Activated T-cell treated with anti-CD3 and anti-CD28 coated beads for 24 hours (primary cell): ENCODE measurements at places on chromosomes 16 and 17.

GRCh38 chr17:77600346-77600745 is 358.2 kb upstream of the TNRC6C start:
- no peak for DNase-seq

- no peak for DNase-seq
Observed at GRCh38 chr17:17028059-17028877, 14.0 kb upstream of the MPRIP start.

- no peak for DNase-seq
Observed at GRCh38 chr16:57620335-57621231, 7.8 kb upstream of the ADGRG1 start.

DNA sequence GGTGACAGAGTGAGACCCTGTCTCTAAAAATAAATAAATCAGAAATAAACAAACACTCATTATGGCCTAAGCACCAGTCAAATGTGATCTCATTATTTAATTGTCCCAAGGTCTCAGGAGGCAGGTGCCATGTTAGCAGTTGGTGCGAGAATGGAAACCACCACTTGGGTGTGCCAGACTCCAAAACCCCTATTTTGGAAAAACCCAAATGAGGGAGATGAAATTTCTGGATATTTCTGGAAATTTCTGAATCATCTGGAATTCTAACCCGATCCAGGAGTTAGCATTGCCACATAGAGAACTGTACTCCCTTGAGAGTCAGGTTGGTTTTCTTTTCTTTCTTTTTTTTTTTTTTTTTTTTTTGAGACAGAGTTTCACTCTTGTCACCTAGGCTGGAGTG is 264.0 kb downstream of the XYLT1 start:
- no peak for DNase-seq

- DNase-seq: no peak
Observed at GRCh38 chr17:9219631-9220397, 198.5 kb downstream of the NTN1 start.

DNA sequence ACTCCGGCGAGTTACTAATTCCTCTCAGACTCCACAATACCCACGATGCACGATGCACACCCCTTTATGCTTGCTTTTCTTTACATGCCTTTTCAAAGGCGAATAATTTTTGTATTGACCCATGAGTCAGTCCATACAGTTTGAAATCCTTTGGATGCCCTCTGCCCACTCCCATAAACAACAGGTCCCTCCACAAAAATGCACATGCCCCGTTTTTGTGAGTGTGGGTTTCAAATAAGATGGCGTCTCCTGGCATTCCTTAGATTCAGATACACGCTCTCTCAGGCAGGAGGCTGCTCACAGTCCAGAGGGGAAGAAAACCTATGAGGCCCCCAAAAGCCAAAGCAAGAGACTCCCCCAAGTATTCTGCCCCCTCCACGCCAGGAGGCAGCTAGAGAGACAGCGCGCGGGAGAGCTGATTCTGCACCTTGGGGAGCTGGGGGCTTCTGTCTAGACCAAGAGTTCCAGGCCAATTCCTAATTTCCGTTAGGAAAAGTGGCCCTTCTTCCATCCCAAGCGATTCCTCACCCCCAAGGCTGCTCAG is 19.6 kb upstream of the HOXB9 start:
- no peak for DNase-seq

GRCh38 chr17:57289613-57290012 is 33.3 kb downstream of the MSI2 start:
- DNase-seq: no peak

DNA sequence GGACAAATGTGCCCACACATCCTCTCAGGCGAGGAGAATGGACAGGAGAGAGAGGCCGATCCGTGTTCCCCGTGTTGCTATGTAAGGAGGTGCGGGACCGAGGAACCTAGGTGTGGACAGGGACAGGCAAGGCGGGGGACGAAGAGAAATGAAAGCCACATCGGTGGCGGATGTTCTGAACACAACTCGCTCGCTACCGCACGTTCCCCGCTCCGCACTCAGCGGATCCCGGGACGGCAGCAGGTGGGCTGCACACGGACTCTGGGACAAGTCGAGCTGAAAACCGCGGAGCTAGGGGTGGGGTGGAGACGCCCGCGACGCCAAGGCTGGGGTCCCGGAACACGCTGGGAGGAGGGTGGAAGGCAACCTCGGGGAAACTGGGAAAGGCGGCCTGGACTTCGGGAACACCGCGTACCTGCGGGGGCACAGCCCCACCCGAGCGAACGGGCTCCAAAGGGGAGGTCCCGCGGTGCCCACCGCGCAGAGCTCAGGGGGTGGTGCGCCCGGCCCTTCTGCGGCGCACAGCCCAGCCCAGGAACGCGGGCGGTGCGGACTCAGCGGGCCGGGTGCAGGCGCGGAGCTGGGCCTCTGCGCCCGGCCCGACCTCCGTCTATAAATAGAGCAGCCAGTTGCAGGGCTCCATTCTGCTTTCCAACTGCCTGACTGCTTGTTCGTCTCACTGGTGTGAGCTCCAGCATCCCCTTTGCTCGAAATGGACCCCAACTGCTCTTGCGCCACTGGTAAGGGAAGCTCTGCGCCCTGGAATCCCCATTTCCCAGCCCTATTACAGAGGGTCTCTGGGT is at the start of gene MT1E:
MT1E (plus strand) TSS at position 642 of the 803 bp plus-strand sequence; CDS start at position 713, 71 bp downstream.
- peak; percentile 70 for DNase-seq

GRCh38 chr17:15662681-15663080 is 21.4 kb downstream of the TRIM16 start:
- DNase-seq: no peak

GRCh38 chr16:84366208-84366607 is 2.1 kb upstream of the ATP2C2 start:
- DNase-seq: no peak

DNA sequence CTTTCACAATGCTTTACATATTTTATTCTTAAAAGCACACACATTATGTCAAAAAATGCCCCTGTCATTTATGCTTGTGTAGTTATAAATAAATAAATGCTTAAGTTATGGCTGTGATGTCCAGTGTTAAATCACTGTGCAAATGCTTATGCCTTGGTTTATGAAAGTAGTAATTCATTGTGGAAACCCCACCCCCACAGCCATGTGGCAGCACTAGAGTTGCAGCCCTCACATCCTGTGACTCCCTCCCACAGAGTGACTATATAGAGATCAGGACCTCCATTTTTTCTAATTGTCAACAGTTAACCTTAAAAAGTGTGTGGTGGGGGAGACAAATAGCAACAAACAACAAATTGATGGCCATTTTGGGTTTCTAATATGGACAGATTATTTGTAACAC is 2.4 kb downstream of the SKAP1 start:
- DNase-seq: peak; percentile 62

- no peak for DNase-seq
Observed at GRCh38 chr16:85395207-85395912, 217.8 kb upstream of the GSE1 start.

DNA sequence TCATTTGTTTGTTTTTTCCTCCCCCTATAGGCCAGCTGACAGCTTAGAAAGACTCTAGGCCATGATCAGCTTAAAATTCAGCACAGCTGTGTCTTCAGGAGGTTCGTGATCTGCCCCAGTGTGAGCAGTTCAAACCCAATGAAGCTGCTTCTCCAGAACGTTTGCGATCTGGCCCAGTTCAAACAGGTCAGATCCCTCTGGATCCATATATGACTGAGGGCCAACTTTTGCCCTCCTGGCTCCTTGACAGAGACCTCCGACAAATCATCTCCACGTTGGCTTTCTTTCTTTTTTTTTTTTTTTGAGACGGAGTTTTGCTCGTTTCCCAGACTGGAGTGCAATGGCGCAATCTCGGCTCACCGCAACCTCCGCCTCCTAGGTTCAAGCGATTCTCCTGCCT is 50.2 kb upstream of the ATF7IP2 start:
- DNase-seq: no peak

GRCh38 chr16:74709441-74709877 is 8.8 kb upstream of the MLKL start:
- peak; percentile 74 for DNase-seq

- no peak for DNase-seq
Observed at GRCh38 chr17:696369-696768, 18.3 kb downstream of the VPS53 start.

DNA sequence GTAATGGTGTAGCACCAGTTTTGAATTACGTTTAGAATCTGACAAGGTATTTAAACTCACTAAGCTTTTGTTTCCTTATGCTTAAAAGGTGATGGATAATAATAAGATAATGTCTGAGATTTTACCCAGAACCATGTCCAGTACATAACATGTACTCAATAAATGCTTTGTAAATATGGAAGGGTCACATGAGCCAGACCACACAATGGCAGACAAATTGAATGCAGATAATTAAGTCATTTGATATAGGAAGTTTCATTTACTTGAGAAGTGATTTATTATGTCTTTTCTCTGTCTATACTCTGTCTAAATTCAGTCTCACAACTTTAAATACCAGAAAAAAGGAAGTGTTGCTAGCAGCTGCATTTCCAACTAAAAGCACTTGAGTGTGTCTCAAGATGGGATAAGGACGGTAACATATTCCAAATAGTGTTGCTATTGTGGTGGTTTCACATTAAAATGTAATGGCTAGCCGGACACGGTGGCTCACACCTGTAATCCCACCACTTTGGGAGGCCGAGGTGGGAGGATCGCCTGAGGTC is 52.5 kb upstream of the DHX40 start:
- no peak for DNase-seq

- DNase-seq: no peak
Observed at GRCh38 chr17:66509926-66510325, 207.5 kb downstream of the PRKCA start.

DNA sequence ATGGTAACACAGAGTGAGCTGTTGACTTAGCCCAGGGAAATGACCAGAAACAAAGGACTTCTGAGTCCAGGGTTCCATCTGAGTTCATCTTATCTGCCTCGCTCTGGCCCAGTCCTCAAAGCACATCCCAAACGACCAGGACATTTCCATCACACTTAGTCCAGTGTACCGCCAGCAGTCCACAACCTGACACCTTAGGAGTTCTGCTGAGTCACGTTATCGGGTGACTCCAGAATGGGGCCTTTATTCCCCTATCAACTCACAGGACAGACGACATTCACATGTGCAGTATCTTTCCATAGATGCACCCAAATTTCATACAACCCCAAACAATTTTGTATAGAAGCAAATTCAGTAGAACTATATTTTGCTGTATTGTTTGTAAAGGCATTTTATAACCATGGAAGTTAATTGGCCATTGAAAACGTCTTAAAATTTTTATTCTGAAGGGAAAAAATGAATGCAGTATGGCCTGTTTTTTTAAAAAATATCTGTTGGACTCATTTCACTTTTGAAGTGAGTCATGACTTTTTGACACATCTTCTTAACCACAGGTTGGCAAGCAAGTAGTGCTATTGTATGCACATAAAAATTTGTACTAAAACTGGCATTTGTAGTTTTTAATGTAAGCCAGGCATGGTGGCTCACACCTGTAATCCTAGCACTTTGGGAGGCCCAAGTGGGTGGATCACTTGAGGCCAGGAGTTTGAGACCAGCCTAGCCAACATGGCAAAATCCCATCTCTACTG is 46.3 kb downstream of the ZNF18 start:
- no peak for DNase-seq

- no peak for DNase-seq
Observed at GRCh38 chr17:57133486-57133885, 48.4 kb downstream of the AKAP1 start.

- DNase-seq: no peak
Observed at GRCh38 chr17:79620207-79621038, 9.6 kb upstream of the RBFOX3 start.

DNA sequence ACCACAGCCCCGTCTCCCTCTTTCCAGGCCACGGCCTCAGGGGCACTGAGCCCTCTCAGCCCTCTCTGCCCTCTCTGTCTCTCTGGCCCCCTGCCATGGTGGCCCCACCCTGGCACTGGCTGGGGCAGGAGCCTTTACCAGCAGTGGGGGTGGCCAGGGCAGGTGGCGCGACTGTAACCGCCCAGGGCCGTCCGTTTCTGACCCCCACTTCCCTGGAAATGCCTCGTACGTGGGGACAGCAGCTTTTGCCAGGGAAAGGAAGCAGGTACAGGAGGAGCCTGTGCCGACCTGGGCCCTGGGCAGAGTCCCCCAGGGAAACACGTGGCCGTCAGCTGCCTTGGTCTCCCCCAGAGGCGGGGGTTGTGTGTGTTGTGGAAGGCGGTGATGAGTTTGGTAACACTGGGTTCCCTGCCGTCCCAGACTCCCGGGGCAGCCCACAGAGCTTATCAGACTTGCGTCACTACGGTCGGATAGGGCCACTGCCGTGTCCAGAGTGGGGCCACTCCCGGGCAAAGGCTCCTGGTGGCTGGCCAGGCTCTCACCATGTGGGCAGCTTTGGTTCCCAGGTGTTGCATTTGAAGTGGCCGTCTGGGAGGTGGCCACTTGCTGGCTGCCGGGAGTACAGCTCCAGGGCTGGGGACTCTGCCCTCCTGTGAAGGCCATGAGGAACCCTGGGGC is 249.3 kb upstream of the CIBAR2 start:
- no peak for DNase-seq

- DNase-seq: no peak
Observed at GRCh38 chr17:81006891-81007290, 15.2 kb downstream of the CHMP6 start.

GRCh38 chr16:73040136-73040535 is 7.8 kb downstream of the ZFHX3 start:
- no peak for DNase-seq

- DNase-seq: no peak
Observed at GRCh38 chr17:70021726-70022125, 53.3 kb upstream of the KCNJ16 start.

DNA sequence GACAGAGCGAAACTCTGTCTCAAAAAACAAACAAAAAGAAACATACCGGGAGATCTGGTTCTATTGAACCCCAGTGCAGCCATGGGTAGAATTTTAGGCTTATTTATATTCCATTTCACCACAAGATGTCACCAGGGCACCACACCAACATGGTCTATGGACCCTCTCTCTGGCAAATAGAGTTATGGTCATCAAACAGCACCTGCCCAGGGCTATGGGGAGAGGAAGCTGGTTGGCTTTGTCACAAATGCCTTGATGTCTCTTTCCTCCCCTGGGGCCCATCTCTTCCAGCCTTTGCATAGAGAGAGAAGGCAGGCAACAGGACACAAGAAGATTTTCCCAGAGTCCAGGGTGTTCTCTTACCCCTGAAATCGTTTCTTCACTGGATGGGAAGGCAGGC is 128.4 kb downstream of the WWOX start:
- no peak for DNase-seq

DNA sequence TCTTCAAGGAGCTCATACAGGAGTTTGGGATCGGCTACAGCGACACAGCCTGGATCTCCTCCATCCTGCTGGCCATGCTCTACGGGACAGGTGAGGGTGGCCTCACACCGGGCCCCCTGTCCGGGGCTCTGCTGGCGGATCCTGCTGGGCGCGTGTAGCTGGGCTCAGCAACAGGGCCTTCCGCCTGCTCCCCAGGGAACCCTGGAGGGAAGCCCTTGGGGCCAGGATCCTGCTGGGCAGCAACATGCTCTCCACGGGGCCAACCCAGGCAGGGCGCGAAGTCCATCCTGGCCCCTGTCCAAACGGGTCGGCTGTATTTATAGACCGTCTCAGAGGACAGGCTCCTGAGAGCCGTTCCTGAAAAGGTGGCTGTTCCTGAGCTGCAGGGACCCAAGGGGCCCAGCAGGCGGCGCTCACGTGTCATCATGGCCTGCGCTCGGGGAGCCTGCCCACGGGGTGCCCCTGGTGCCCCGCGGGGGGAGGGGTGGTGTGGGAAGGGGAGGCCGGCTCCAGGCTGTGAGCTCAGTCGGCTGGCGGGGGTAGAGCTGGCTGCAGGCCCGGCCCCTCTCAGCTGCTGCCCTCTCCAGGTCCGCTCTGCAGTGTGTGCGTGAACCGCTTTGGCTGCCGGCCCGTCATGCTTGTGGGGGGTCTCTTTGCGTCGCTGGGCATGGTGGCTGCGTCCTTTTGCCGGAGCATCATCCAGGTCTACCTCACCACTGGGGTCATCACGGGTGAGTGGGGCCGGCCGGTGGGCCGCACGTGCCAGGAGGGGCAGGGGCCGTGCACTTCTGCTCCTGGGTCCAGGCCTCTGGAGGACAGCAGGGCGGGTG is 7.5 kb downstream of the SLC16A3 start:
- peak; percentile 60 for DNase-seq
